Hepatic stellate cell (primary cell): ENCODE measurements at places on chromosomes 16 and 17.

GRCh38 chr17:81489012-81489997 lies 23.3 kb downstream of the ACTG1 start:
- peak; percentile 63 for DNase-seq

DNA sequence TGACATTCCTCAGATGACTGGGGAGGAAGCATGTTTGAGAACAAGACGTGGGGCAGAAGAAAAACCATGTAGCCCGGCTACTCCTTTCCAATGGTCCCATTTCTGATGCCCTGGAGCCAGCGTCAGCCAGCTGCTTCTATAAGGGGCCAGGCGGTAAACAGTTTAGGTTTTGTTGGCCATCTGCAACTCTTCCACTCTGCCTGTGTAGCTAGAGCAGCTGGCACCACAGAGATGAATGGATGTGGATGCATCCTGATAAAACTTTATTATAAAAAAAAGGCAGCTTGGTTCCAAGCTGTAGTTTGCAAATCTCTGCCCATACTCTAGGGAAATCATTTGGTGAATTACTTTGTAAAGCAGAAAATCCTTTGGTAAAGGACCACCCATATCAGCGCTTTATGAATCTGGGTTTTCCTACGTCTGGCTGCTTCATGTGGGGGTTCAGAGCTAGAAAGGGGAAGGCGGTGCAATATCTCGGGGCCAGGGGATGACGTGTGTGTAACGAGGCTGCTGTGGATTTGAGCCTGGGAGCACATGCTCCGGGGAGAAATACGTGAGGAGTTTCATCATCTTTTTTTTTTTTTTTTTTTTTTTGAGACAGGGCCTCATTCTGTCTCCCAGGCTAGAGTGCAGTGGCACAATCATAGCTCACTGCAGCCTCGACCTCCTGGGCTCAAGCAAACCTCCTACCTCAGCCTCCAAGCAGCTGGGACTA lies 3.4 kb upstream of the SRL start:
- no peak for DNase-seq

DNA sequence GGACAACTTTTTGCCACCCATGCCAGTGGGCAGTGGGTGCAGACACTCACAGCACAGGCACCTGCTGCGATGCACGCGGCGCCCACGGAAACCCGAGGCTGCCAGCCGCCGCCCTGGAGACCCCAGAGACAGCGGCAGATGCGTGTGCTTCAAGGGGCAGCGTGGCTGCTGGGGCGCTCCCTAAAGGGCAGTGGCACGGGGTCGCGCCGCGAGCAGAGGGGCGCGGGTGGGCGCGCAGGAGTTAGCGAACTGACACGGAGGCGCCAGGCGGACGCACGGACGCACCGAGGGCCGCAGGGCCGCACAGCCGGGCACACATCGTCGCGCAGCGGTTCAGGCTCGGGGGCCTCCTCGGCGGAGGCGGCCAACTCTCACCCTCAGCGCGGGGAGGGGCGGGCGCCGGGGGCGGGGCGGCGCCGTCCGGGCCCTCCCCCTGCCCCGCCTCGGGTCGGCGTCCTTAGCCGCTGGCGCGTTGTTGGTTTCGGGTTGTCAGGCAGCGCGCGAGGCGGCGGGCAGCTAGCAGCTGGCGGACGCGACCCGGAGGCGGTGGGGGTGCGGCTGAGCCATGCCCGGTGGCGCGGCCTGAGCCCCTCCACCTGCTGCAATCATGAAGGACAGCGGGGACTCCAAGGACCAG lies at the start of gene KIF19:
Gene KIF19 (plus strand): TSS at position 484 of the 637 bp plus-strand sequence. CDS start 124 bp downstream, at position 608.
- DNase-seq: no peak

- no peak for DNase-seq
Observed at GRCh38 chr16:21642861-21643260, 9.5 kb downstream of the IGSF6 start.

- DNase-seq: no peak
Observed at GRCh38 chr17:71636644-71637043, 484.2 kb upstream of the SOX9 start.

DNA sequence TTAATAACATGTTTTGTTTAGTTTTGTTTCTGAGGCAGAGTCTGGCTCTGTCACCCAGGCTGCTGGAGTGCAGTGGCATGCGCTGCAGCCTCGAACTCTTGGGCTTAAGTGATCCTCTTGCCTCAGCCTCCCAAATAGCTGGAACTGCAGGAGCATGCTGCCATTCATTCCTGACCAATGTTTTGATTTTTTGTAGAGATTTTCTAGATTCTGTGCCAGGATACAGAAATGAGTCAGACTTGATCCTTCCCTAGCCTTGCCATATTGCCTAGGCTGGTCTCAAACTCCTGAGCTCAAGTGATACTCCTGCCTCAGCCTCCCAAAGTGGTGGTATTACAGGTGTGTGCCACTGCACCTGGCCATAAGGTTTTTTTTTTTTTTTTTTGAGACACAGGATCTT lies 17.7 kb downstream of the TAOK1 start:
- DNase-seq: no peak

DNA sequence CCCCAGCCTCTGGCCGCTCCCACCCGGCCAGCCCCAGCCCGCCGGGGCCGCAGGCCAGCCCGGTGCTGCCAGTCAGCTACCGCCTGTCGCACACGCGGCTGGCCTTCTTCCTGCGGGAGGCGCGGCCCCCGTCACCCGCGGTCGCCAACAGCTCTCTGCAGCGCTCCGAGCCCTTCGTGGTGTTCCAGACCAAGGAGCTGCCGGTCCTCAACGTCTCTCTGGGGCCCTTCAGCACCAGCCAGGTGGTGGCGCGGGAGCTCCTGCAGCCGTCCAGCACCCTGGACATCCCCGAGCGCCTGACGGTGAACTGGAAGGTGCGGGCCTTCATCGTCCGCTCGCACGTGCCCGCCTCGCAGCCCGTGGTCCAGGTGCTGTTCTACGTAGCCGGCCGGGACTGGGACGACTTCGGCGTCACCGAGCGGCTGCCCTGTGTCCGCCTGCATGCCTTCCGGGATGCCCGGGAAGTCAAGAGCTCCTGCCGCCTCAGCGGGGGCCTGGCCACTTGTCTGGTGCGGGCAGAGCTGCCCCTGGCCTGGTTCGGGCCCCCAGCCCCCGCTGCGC lies 46.8 kb downstream of the TMEM132E start:
- DNase-seq: no peak

GRCh38 chr17:6547336-6547735 lies 9.0 kb downstream of the PITPNM3 start:
- no peak for DNase-seq

DNA sequence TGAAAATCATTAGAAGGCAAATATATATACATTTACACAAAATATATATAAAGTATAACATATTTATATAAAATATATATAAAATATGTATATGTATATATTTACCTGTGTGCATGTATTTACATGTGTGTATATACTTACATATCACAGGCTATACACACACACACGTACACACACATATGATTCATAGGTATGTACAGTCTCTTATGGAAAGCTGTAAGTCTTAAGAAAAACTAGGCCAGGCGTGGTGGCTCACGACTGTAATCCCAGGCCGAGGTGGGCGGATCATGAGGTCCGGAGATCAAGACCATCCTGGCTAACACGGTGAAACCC lies 14.7 kb downstream of the TOM1L2 start:
- DNase-seq: no peak

- DNase-seq: peak; percentile 49
Observed at GRCh38 chr17:58200024-58200633, 7.6 kb downstream of the EPX start.

- no peak for DNase-seq
Observed at GRCh38 chr17:57207396-57207795, 48.9 kb upstream of the MSI2 start.

DNA sequence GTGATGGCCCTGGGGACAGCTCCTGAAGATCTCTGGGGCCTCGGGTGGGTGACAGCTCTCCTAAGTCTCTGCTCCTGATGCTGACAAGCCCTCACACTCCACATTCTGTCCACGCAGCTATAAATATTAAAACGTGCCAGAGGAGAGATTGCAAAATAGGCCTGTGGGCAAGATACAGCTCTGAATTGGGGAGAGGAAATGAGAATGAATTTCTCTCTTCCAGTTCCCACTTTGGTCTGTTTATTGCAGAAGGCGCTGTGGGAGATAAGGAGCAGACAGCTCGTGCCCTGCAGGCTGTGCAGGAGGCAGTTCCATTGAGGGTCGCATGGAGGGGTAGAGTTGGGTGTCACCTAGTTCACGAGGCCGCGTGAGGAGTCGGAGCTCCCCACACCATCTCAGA lies 87.5 kb upstream of the SDK2 start:
- DNase-seq: no peak

DNA sequence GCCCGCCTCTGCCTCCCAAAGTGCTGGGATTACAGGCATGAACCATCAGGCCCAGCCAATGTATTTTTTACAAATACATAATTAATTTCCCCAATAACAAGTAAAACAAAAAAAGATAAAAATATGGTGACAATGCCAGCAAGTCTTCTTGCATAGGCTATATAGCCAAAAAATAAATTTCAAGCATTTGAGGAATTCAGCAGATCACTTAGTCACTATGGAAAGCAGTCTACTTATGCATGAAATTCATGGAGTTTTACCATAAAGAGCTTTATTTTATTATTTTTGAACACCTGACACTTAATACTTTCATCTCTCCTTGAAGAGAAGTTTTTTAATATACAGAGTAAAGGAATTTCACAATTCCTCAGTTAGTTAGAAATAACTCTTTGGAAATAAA lies 56.4 kb downstream of the BRIP1 start:
- DNase-seq: no peak

GRCh38 chr17:3949418-3949817 lies 14.8 kb downstream of the ATP2A3 start:
- no peak for DNase-seq

GRCh38 chr16:23120562-23120961 lies 28.7 kb downstream of the USP31 start:
- no peak for DNase-seq

- DNase-seq: no peak
Observed at GRCh38 chr16:16933861-16934260, 536.9 kb downstream of the XYLT1 start.

- no peak for DNase-seq
Observed at GRCh38 chr17:81526662-81527571, 1.3 kb upstream of the FSCN2 start.

DNA sequence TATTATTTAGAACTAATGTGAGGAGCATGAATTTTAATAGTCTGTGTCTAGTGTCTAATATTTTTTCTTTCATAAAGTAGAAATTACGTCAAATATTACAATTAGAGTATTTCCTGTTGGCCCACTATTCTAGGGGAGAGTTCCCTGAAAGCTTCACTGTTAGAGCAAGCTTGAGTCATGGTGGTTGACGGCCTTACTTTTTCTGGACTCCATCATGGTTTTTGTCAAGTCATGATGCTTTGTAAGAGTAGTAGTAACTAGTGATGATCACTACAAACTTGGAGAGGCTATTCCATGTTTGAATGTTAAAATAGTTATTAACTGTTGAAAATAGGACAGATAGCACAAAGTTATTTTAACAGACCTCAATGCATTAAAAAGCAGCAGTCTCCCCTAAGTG lies 1.7 kb downstream of the PSMD11 start:
- DNase-seq: no peak

GRCh38 chr17:65018610-65019316 lies 37.8 kb downstream of the GNA13 start:
- no peak for DNase-seq

DNA sequence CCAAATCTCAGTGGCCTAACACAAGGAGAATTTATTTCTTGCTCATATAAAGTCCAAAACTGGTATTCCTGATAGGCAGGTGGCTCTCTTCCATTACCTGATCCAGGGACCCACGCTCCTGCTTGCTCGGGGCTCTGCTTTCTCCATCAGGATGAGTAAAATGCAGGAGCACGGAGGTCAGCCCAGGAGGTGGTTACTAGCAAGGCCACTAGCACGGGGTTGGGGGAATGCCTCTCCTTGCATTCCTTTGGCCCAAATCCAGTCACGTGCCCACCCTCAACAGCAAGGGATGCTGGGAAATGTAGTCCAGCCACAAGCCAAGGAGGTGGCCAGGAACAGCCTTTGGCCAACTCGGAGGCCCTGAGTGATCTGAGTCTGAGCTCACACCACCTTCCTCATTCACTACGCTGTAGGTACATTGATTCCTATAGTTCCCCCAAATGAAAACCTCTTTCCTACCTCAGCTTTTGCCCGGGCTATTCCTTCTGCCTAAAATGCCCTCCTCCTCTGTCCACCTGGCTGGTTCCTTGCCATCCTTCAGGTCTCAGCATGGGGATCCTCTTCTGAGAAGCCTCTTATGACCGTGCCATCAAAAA lies 38.3 kb upstream of the HAPSTR1 start:
- DNase-seq: peak; percentile 35

- no peak for DNase-seq
Observed at GRCh38 chr16:27053996-27054395, 12.7 kb upstream of the C16orf82 start.

GRCh38 chr16:85046931-85047866 lies 19.6 kb downstream of the KIAA0513 start:
- DNase-seq: no peak

GRCh38 chr17:76510831-76511244 lies 9.6 kb upstream of the RHBDF2 start:
- DNase-seq: no peak

- peak; percentile 90 for DNase-seq
Observed at GRCh38 chr16:88383401-88384221, 852 bp downstream of the ZNF469 start.

DNA sequence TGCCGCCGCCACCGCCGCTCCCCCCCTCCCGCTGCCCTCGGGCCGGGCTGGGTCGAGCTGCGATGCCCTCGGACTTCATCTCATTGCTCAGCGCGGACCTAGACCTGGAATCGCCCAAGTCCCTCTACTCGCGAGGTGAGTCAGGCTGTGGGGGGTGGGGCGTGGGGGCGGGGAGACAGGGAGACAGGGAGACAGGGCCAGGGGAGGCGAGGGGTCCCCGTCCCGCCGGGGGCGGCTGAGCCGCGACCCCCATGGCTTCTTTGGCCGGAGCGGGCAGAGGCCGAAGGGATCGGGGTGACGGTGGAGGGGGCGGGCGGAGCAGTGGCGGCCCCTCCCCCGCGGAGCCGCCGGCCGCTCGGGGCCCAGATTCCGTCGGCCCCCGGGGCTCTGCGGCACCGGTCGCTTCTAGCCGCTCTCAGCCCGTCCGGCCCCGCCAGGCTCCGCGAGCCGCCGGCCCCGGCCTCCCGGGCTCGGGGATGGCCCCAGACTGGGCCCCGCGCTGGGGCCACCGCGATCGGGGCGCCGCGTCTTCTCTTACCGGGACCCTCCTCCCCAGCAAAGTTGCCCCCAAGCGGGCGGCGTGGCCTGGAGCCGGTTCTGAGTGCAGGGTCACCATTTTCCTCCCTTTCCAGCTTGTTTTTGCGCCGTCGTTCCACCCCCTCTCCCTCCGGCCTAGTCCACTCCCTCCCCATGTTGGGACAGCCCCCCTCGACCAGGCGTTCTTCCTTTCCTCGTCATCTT lies 644 bp downstream of the NFAT5 start:
- DNase-seq: peak; percentile 70

GRCh38 chr17:77228241-77228752 lies 87.5 kb downstream of the SEC14L1 start:
- no peak for DNase-seq
